ENCODE measurements at places on chromosomes 4 and X. TPM values are rescaled to one million over a fixed set of nuclear protein-coding genes. Genes with fewer than 3 reads are reported as not detected.

DNA sequence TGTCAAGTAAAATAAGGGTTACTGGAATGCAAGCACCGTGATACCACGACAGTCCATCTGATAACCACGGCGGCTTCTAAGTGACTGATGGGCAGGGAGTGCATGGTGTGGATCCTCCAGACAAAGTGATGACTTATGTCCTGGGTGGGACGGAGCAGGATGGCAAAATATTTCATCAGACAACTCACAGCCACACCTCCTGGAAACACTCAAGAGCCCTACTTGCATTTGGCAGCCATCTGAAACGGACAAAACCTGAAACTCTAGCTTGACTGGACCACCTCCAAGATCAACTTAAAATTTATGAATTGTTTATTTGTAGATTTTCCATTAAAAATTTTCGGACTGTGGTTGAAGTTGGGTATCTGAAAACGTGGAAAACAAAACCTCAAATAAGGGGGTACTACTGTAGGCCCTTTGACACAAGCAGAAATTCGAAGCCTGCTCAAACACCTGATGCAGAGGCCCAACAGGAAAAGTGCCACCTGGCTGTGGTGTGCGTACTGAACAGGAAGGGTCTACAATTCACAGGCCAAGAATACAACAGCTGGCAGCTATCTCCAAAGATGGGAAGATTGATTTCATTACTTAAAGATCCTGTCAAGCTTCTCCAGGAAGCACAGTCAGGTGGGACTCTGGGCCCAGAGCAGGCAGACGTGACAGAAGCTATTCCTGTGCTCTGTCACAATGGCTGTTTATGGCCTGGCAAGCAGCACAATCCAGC is 26.0 kb downstream of the LRIT3 start:
- no peak for DNase-seq

DNA sequence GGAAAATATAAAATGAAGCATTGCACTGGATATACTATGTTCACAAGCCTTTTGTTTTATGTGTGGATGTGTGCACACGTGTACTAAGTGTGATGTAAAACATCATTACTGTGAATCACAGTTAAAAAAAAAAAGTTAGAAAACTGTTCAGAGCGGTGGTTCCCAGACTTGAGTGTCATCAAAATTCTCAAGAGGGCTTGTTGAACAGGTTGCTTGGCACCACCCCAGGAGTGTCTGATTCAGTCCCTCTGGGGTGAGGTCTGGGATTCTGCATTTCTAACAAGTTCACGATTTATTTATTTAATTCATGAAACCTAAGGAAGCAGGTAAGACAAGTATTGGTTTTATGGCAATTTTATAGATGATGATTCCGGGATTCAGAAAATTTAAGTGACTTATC is 1.8 kb downstream of the CENPU start:
- no peak for DNase-seq

- DNase-seq: no peak
These were observed 32.9 kb upstream of the GPR78 start for GRCh38 chr4:8547108-8547911.

DNA sequence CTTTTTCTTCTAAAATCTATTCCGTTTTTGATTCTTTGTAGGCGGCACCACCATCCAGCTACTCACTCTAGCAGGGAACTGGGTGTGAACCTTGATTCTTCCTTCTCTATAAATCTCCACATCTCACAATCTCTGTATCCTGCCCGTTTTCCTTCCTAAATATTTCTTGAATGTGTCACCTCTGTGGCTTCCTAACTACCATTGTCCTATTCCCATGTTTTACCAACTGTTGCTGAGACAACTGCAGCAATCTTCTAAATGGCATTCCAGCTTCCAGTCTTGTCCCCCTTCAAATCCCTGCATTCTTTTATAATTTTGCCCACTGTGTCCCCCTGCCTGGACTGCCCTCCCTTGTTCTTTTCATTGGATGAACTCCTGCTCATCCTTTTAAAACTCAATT is 641.3 kb downstream of the RPA4 start:
- DNase-seq: no peak

DNA sequence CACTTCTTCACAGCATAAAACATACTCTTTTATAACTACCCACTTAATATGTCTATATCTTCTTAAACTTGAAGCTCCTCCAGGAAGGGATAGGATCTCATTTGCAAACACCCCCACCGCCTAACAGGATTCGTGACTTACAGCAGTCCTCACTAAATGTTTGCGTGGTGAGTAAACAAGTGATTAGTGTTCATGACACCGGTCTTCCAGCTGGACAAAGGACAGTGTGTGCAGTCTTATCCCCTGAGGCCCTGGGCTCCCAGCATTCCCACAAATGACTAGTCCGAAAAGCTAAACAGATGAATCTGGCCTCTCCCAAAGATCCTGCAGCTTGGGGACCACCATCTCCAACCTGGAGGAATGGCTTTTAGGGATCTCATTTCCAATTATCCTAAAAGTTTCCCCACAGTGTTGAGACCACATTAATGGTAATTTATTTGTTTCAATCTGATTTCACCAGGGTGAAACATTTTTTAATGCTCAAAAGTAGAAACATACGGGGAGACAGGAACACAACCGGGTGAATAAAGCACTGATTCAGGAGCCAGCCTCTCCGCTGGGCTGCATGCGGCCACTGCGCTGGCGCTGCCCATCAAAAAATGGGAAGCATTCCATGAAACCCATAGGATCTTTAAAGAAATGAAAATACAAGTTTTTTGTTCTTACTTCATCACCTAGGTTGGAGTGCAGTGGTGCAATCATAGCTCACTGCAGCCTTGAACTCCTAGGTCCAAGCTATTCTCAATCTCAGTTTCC is 69.2 kb downstream of the HADH start:
- no peak for DNase-seq

DNA sequence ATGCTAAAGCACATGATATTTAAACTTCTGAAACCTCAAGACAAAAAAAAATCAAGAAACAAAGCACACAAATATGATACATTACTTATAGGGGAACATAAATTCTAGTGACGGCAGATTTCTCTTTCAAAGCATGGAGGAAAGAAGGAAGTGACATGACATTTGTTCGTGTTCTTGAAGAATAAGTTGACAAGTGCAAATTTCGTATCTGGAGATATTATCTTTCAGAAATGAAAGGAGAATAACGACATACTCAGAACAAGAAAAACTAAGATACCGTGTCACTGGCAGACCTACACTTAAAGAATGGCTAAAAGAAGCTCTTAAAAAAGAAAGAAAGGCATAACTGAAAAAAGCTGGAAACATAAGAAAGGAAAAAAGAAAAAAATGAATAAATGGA is 16.6 kb downstream of the CENPVL2 start:
- DNase-seq: no peak

GRCh38 chr4:37827030-37827685 is 672 bp downstream of the PGM2 start:
- DNase-seq: no peak

- peak; percentile 60 for DNase-seq
These were observed 35.7 kb upstream of the TBC1D14 start for GRCh38 chr4:6873792-6874461.

GRCh38 chr4:16672421-16672820 is 226.0 kb downstream of the LDB2 start:
- DNase-seq: no peak

GRCh38 chrX:3346501-3347259 is at the start of gene MXRA5:
MXRA5 (minus strand) TSS chrX:3346652; CDS start chrX:3343833, 2,819 bp downstream.
- DNase-seq: peak; percentile 11

FMR1NB gene
- not detected for total RNA-seq

NEUROG2 gene
- not detected for total RNA-seq

ADH1A gene
- total RNA-seq: not detected

RAI2 gene
- 25.3 TPM for total RNA-seq

RHOXF2 gene
- not detected for total RNA-seq

All from heart right ventricle (tissue), 16 donors.